ENCODE measurements at places on chromosomes 7 and 10. TPM values are rescaled to one million over a fixed set of nuclear protein-coding genes. Genes with fewer than 3 reads are reported as not detected.
A peak's percentile ranks its signal among the peaks of the same experiment; 100 is the strongest.

DNA sequence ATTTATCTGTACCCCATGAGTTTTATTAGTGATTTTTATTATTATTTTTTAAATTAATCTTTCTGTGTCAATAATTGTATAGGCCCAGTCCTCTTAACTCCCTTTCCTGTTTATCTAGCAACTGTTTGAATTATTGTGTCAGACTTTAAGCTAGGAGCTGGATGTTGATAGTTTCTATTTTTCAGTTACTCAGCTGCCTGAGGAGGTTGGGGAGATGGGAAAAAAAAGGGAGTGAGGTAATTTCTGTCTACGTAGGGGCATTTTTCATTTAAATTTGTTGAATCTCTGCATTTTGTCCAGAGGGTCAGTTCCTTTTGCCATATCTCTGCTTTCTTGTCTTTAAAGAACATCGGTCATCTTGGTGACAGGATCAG lies 5.0 kb upstream of the ZNF518A start:
- no peaks in the 10 kb centered on the region for H3K36me3 ChIP-seq
- H3K4me3 ChIP-seq, result no peak overlapping the region
- DNase-seq, result no peak
- peaks cover 6% of the 10 kb centered on the region for H3K4me1 ChIP-seq
- no peak overlapping the region for H3K27ac ChIP-seq

DNA sequence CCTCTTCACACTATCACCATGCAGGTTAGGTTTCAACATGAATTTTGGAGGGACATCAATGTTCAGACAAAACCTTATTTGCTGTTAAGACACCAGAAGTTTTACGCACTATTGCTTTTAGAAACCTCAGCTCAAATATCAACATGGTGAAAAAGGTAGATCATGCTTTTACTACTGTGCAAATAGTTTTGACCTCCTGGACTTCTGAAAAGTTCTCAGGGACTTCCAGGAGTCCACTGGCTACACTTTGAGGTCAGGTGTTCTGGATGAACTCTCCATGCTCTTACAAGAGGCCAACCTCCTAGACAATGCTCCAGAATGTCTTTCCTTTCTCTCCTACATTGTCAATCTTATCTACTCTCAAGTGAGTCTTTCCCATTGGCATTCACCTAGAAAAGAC lies 55.9 kb downstream of the SLC25A13 start:
- no peak overlapping the region for H3K27ac ChIP-seq
- no peak overlapping the region for H3K4me3 ChIP-seq
- H3K27me3 ChIP-seq, result no peaks in the 10 kb centered on the region
- DNase-seq, result no peak
- H3K36me3 ChIP-seq, result no peaks in the 10 kb centered on the region
- no peaks in the 10 kb centered on the region for H3K4me1 ChIP-seq

- H3K27ac ChIP-seq, result no peak overlapping the region
- no peak overlapping the region for H3K4me3 ChIP-seq
- H3K27me3 ChIP-seq, result peaks cover 14% of the 10 kb centered on the region
- H3K36me3 ChIP-seq, result no peaks in the 10 kb centered on the region
- H3K4me1 ChIP-seq, result peaks cover 25% of the 10 kb centered on the region
- DNase-seq, result no peak
These were observed 81.3 kb downstream of the FOXL3 start for GRCh38 chr7:371119-371778.

CCDC172 gene
- total RNA-seq, result not detected

HYAL4 gene
- 0.95 TPM for total RNA-seq

RAPGEF5 gene
- total RNA-seq, result 88.5 TPM

IL2RA gene
- 0.21 TPM for total RNA-seq

DNA sequence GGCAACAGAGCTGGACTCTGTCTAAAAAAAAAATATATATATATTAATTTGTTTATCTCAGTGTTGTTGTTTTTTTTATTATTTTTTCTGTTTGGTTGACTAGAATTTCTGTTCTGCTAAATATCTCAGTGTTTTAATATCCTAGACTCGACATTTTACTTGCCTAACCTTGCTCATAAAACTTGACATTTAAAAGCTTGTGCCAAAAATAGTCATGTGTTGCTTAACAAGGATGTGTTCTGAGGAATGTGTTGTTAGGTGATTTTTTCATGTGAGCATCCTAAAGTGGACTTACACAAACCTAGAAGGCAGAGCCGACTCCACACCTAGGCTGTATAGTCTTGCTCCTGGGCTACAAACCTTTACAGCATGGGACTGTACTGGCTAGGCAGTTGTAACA lies 23.1 kb downstream of the NRBF2 start:
- no peak for DNase-seq
- H3K27me3 ChIP-seq, result no peaks in the 10 kb centered on the region
- H3K4me3 ChIP-seq, result no peak overlapping the region
- H3K27ac ChIP-seq, result no peak overlapping the region
- peaks cover 3% of the 10 kb centered on the region for H3K4me1 ChIP-seq
- H3K36me3 ChIP-seq, result peaks cover 28% of the 10 kb centered on the region

GRCh38 chr7:51158211-51158610 lies 158.4 kb downstream of the COBL start:
- H3K36me3 ChIP-seq, result no peaks in the 10 kb centered on the region
- DNase-seq, result no peak
- peaks cover 5% of the 10 kb centered on the region for H3K4me1 ChIP-seq

NPY4R2 gene
- total RNA-seq, result 1.3 TPM

SEMA3C gene
- total RNA-seq, result 46.0 TPM

SPDYE2 gene
- not detected for total RNA-seq

GRCh38 chr10:70258216-70258615 lies 25.0 kb upstream of the PPA1 start:
- peaks cover 11% of the 10 kb centered on the region for H3K4me1 ChIP-seq
- H3K27me3 ChIP-seq, result peaks cover 40% of the 10 kb centered on the region
- H3K4me3 ChIP-seq, result no peak overlapping the region
- H3K36me3 ChIP-seq, result no peaks in the 10 kb centered on the region
- no peak for DNase-seq
- no peak overlapping the region for H3K27ac ChIP-seq

ASB10 gene
- total RNA-seq, result not detected

GRCh38 chr7:115005953-115006352 lies 84.1 kb downstream of the MDFIC start:
- no peak overlapping the region for H3K27ac ChIP-seq
- no peaks in the 10 kb centered on the region for H3K27me3 ChIP-seq
- H3K4me1 ChIP-seq, result peaks cover 23% of the 10 kb centered on the region

- no peaks in the 10 kb centered on the region for H3K4me1 ChIP-seq
- no peaks in the 10 kb centered on the region for H3K27me3 ChIP-seq
- H3K27ac ChIP-seq, result no peak overlapping the region
- H3K36me3 ChIP-seq, result no peaks in the 10 kb centered on the region
- no peak for DNase-seq
- H3K4me3 ChIP-seq, result no peak overlapping the region
These were observed 395.7 kb downstream of the THSD7A start for GRCh38 chr7:11436316-11436715.

GRCh38 chr7:135959646-135960363 lies 17.4 kb downstream of the MTPN start:
- DNase-seq, result no peak
- no peaks in the 10 kb centered on the region for H3K27me3 ChIP-seq
- H3K36me3 ChIP-seq, result no peaks in the 10 kb centered on the region
- H3K4me3 ChIP-seq, result no peak overlapping the region

- no peak overlapping the region for H3K27ac ChIP-seq
- H3K4me3 ChIP-seq, result no peak overlapping the region
- no peak for DNase-seq
- H3K36me3 ChIP-seq, result no peaks in the 10 kb centered on the region
- no peaks in the 10 kb centered on the region for H3K4me1 ChIP-seq
These were observed 162.2 kb downstream of the LRRTM3 start for GRCh38 chr10:67088036-67088435.

GRCh38 chr10:5666008-5666840 lies at the start of gene ASB13:
ASB13 (minus strand) TSS chr10:5666595; CDS start chr10:5666551, 44 bp downstream.
- no peaks in the 10 kb centered on the region for H3K27me3 ChIP-seq
- H3K4me3 ChIP-seq, result peak within 1 kb of the TSS; percentile 93
- DNase-seq, result no peak
- peak within 1 kb of the TSS; percentile 92 for H3K27ac ChIP-seq

- H3K4me3 ChIP-seq, result no peak overlapping the region
- H3K36me3 ChIP-seq, result no peaks in the 10 kb centered on the region
- DNase-seq, result no peak
These were observed 58.8 kb downstream of the SHOC2 start for GRCh38 chr10:110978204-110978603.

SPDYE16 gene
- total RNA-seq, result not detected

LOXL4 gene
- 2.3 TPM for total RNA-seq

DNA sequence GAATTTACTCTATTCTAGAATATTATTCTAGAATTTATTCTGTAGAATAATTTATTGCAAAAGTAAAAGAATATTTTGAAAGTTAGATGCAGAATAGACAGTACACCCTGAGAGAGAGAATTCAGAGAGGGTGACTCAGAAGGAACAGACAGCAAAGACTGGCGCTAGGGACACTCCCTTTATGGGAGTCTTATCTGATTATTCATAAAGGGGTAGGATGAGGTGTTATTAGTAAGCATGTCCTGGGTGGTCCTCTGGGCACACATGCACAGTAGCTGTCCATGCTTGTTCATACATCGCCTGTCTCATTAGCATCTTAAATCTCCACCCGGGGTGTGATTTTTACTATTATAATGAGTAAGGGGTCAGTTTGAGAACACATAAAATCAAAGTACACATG lies 100.1 kb downstream of the XPNPEP1 start:
- no peak for DNase-seq
- no peaks in the 10 kb centered on the region for H3K27me3 ChIP-seq
- H3K27ac ChIP-seq, result no peak overlapping the region
- H3K36me3 ChIP-seq, result no peaks in the 10 kb centered on the region
- no peaks in the 10 kb centered on the region for H3K4me1 ChIP-seq

CPXM2 gene
- total RNA-seq, result 6.1 TPM

- H3K4me3 ChIP-seq, result no peak overlapping the region
- H3K27me3 ChIP-seq, result peaks cover 6% of the 10 kb centered on the region
- no peak overlapping the region for H3K27ac ChIP-seq
- no peaks in the 10 kb centered on the region for H3K36me3 ChIP-seq
These were observed 441.8 kb downstream of the RPS24 start for GRCh38 chr10:78475437-78475836.

DNA sequence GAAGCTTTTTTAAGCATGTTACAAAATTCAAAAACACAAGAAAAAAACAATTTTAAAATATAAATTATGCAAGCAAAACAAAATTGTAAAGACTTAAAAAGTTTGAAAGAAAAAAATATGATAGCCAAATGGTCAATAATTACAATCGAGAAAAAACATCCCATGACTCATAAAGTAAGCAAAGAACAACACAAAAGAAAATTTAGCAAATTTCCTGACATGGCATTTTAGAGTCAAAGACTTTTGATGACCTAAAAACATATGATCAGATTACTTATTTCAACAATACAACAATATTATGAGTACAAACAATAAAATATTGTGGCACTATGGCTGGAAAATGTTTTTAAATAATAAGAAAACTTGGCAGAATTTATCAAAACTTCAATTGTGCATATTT lies 312.1 kb upstream of the MEOX2 start:
- H3K4me3 ChIP-seq, result no peak overlapping the region
- no peak overlapping the region for H3K27ac ChIP-seq
- no peak for DNase-seq
- no peaks in the 10 kb centered on the region for H3K36me3 ChIP-seq

PDE6C gene
- not detected for total RNA-seq

MRPL32 gene
- total RNA-seq, result 33.3 TPM
